NCI-H1436 treated with DMSO at 0.1 percent for 48 hours (cell line): ENCODE measurements at places on chromosomes 4 and X.

DNA sequence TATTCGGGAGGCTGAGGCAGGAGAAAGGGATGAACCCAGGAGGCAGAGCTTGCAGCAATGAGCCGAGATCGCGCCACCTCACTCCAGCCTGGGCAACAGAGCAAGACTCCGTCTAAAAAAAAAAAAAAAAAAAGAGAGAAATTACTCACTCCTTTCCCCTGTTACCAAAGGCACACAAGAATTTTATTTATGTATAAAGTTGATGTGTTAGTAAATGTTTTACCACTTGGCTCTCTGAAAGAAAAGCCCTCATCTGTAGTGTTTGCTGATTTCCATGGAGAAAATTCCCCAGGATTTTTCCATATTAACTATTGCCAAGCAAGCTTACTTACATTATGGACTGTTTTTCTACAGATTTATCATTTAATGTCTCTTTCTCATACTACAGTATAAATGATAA, 142.1 kb upstream of the PABPC4L start:
- no peak for DNase-seq

DNA sequence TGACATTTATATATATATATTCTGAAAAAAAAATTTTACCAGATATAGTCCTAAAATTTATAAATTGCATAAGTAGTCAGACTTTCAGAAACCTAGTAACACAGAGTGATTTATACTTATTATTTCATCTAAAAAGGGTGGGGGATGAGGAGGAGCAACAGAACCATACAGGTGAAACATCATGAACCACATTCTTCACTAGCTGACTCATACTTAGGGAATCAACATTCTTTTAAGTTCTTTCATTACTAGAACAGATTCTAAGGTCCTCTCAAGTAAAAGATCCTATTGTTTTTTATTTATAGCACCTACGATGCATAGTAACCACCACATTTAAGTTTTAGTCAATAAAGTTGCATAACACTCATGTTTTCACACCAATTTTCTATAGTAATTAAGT, 166.1 kb downstream of the LRBA start:
- DNase-seq, result no peak

GRCh38 chrX:10121787-10122186, 35.0 kb upstream of the CLCN4 start:
- DNase-seq, result no peak

DNA sequence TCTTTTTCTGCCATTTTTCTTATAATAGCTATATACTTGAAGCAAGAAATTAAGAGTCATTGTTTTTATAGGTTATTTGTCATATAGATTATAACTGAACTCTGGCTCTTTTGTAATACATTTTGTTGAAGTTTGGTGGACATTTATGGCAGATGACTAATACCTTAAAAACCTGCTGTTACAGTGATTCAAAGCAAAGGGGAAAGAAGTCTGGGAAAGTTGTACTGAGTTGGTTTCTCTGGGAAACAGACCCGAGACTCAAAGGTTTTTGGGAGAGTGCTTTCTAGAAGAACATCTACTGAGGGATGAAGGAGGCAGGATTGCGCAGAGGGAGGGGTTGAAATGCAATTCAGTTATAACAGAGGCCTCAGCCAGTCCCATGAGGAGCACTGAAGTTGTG, 35.9 kb downstream of the NAP1L5 start:
- DNase-seq, result no peak

GRCh38 chr4:13535118-13535517, 9.2 kb downstream of the NKX3-2 start:
- DNase-seq, result no peak

DNA sequence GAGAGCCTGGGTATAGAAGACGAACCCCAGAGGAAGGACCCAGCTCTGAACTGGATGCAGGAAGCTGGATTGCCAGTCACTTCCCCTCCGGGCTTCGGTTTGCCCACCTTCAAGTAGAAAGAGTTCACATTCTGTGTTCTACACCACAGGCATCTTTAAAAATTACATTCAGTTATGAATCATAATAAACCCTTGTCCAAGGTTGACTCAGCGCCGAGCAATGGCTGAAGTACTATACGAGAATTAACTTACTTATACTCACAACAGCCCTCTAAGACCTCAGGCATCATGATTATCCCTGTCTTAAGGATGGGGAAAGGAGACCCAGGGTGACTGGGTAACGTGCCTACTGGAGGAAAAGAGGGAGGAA, 72.5 kb downstream of the EVC2 start:
- DNase-seq, result no peak

DNA sequence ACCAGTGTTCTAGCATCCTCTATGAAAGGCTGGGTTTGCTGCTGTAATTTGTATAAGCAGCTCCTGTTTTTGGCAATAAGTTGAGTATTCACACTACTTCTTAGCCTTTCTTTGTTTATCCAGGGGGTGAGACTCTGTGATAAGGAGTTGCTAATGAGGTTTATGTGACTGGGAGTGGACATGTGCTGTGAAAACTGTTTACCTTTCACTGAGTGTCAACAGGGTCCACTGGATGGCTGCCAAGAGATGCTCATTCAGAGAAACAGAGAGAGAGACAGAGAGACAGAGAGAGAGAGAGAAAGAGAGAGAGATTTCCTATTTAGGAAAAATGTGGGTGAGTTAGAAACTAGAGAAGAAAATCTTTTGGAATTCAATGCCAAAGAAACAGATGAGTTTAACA, 233.9 kb downstream of the CHIC2 start:
- no peak for DNase-seq

DNA sequence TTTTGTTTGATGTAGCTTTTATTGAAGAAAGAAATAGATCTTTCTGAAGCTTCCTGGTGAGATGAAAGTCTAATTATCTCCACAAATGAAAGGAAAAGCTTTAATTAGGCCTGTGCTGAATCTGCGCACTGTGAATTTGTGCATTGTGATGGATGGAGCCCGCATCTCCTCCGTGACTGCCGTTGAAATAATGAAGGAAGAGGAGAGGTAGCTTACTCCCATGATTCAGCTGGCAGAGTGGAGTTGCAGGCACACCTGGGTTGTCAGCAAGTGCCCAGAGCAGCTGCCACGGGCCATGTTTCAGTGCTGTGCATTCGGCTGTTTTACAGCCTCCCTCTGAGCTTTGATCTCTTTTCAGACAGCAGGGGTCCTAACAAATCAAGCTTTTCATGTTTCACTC, 735.3 kb upstream of the TENM3 start:
- peak; percentile 59 for DNase-seq

DNA sequence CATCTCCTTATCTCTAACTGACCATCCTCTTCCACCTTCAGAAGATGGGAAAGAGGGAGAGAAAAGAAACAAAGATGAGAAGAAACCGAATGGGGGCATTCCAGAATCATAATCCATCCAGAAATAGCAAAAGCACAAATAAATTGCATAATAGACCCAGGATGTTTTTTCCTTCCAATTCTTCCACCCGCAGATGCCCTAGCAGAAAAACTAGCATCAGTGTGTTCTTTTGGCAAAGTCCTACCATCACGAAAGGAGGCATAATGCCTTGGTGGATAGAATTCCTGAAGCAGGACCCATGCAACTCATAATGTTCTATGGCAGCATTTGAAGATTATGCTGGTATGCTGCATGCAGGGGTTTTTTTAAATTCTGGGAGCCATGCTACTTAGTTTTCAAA, 279.2 kb downstream of the PPP3CA start:
- no peak for DNase-seq

DNA sequence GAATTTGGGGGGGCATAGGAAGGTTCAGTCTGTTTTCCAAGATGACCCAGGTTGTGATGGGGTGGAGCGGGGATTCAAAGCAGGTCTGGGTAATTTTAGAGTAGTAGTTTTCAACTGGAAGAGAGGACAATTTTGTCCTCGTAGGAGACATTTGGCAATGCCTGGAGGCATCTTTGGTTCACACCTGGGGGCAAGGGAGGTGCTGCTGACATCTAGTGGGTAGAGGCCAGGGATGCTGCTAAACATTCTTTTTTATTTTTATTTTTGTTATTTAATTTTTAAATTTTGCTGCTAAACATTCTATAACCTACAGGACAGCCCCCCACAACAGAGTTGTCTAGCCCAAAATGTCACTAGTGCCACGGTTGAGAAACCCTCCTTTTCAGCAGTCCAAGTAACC, 1.9 kb downstream of the RAB9A start:
- DNase-seq, result no peak

DNA sequence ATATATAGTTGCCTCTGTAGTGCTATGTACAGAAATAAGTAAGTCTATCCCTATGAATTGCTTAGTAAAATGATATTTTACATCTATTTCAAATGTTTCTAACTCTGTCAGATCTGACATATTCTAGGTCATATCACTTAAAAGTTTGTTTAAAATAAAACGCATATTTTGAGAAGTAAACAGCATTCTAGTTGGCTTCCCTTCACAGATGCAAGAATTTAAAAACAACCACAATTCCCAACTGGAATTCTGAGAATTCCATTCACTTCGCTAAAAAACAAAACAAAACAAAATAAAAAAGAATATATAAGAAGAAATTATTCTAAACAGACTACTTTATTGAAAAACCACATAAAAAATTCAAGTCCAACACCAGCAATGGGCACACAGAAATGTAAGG, 126.0 kb downstream of the PPP3CA start:
- no peak for DNase-seq

DNA sequence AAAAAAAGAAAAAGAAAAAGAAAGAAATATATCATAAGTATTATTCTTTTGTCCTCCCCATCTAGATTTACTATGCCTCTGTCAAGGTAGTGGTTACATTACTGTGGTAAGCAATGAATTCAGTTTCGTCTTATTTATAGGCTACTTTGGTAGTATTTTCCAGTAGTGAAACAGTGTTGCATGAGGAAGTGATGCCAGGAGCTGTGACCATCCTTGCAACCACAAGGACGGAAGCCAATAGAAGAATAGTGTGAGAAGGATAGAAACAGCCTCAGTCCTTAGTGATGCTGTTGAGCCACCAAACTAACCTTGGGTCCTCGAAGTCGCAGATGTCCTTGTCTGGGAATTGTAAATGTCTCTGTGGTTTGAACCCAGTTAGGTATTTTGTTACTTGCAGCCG, 328.5 kb downstream of the PPP3CA start:
- no peak for DNase-seq

GRCh38 chr4:82900066-82900410, 497 bp upstream of the THAP9 start:
- no peak for DNase-seq

- no peak for DNase-seq
These were observed 1029.5 kb downstream of the C4orf33 start for GRCh38 chr4:130125467-130125866.

- no peak for DNase-seq
These were observed 253.5 kb upstream of the GATB start for GRCh38 chr4:152014280-152014679.

GRCh38 chrX:32448945-32449344, 762.4 kb downstream of the DMD start:
- DNase-seq, result no peak

DNA sequence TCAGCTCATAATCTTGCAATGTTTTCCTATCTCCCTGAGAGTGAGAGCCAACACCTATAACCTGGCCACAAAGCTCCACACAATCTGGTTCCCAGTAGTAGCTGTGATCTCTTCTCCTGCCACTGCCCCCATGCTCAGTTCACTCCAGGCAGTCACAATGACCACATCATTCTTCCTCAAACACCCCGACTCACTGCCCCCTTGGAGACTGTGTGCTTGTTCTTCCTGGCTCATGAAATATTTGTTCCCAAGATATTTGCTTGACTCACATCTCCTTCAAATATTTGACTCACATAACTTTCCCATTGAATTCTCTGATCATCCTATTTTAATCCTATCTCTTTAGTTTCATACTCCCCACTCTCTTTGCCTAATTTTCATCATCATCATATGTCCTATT, 173.7 kb downstream of the AREG start:
- DNase-seq, result no peak

DNA sequence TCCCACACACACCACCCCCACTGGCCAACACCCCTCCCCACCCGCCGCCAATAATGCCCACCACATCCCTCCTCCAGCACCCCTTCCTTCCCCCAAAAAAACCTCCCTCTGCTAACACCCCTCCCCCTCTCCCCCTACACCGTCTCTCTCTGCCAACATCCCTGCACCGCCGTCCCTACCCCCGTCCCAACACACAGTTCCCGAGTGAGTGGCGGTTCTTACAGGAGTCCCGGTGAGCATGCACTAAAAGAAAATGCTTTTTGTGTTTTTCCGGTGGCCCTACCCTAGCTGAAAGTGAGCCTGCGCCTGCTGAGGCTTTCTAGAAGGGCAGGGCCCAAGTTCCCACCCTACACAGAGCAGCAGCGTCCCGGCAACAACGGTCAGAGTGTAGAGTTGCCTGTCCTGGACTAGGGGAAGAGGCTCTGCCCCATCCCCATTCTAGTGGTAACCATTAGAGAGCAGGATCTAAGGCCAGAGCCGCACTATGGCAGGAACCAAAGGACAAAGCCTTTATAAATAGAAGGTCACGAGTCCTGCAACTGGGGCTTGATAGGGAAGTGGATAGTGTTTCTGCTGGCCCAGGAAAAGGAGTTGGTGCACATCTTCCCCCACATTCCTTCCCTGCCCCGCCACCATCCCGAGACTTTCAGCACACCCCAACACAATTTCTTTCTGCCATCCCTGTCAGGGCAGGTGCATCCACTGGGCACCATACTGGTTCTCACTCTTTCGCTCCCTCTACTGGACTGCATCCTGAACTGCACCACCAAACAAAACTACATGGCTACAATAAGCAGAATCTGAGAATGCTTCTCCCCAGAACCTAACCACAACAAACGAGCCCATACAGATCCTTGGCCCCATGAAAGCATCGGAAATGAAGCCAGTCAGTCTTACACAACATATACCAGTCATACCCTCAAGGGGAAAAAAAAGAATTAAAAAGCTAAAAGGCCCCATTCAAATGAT, 78.1 kb upstream of the PAGE3 start:
- DNase-seq, result no peak

- no peak for DNase-seq
These were observed 31.7 kb downstream of the RNF212 start for GRCh38 chr4:1081689-1082040.

DNA sequence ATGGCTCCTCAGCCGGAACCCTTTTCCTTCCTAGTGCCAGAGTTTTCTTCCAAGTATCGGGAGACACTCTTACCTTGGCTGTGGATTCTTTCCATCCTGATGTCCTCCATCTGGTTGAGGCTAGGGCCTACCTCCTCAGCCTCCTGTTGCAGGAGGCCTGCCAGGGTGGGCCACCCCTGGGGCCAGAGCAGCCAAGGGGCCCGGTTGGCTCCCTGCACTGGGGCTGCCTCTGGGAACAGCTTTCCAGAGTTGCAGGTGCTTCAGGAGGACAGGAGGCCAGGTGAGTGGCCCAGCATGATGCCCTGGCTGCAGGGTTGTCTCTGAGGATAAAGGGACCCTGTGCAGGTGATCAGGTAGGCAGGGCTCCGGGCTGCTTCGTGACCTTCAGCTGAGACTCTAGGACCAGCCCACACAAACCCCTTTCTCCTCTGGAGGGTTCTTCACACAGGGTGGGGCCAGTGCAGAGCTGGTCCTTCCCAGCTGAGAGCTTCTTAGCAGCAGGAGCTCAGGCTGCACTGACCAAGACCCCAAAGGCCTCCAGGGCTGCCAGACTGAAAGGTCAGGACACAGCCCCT, 5.3 kb upstream of the GPR78 start:
- no peak for DNase-seq

DNA sequence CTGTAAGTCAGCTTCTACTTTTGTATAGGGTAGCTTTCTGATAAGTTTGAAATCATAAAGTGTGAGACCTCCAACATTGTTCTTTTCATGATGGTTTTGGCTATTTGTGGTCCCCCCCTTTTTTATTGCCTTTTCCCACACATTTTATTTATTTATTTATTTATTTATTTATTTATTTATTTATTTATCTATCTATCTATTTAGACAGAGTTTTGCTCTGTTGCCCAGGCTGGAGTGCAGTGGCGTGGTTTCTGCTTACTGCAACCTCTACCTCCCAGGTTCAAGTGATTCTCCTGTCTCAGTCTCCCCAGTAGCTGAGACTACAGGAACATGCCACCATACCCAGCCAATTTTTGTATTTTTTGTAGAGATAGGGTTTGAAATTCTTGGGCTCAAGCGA, 9.7 kb upstream of the MTHFD2L start:
- DNase-seq, result no peak
